Left renal cortex interstitium (tissue), 4 donors: ENCODE measurements at places on chromosomes 13 and 19. TPM values are rescaled to one million over a fixed set of nuclear protein-coding genes. Genes with fewer than 3 reads are reported as not detected.

DNA sequence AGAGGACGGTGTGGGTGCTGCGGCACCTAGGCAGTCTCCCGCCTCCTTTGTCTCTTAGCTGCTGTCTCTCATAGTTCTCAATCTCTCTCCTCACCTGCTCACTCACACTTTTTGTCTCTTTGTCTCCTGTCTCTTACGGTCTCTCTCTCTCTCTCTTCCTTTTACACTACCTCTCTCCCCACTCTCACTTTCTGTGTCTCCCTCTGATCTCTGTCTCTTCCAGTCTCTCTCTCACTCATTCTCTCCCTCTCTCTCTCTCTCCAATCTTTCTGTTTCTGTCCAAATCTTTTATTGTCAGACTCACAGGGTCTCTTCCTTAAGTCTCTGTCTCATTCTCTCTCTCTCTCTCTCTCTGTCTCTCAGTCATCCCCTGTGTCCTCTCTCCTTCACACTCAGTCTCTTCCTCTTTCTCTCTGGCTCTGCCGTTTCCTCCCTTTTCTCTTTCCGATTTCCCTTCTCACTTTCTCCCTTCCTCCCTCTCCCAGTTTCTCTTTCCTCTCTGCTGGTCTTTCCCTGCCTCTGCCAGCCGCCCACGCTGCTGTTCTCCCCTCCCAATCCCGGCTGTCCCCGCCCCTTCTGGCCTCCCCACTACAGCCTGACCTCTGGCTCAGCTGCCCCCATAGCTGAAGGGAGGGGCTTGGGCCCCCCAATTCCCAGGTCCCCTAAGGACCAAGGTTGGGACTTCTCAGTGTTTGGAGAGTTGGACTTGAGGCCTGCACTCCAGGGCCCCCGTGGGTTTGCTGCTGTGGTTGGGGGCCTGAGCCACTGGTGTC is at the start of gene PLEKHA4:
TSS of gene PLEKHA4 (minus strand) at position 504 of the 773 bp plus-strand sequence. CDS start 997 bp downstream, outside the sequence.
- DNase-seq: no peak

GRCh38 chr13:80141123-80141849 is 199.6 kb downstream of the SPRY2 start:
- no peak for DNase-seq

- no peak for DNase-seq
Observed at GRCh38 chr13:30705680-30706079, 29.7 kb upstream of the ALOX5AP start.

GRK1 gene
- 0.17 TPM for polyA plus RNA-seq

DNA sequence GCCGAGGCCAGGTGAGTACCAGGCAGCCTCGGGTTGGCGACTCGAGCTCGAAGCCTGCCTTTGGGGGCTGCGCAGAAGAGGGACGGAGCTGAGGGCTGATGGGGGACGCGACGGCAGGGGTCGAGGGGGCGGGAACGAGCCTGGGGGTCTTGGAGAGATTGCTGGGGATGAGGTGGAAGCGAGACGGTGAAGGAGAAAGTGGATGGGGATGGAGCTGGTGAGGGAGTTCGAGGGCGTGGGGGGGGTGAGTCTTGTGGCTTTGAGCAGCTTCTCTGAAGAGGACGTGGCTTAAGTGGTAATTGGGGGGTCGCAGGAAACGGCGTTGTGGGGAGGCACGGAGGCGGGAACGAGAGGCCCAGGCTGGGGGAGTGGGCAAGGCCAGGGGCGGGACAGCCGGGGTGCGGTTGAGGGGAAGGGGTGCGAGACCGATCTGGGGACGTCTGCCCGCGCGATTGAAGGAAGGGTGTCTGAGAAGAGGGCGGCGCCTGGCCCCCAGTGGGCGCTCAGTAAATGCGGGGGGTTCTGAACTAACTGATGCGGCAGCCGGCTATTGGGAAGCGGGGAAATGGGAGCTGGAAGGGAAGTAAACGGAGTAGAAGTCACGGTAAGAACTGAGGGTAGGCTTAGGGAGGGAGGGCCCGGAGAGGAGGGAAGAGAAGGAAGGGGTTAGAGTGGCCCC is 426 bp downstream of the MYO9B start:
- DNase-seq: no peak

- DNase-seq: no peak
Observed at GRCh38 chr19:31255174-31255799, 93.9 kb downstream of the TSHZ3 start.

GRCh38 chr19:19741184-19741583 is 8.3 kb upstream of the ZNF14 start:
- DNase-seq: no peak
